ENCODE measurements at places on chromosomes 12 and 14. TPM values are rescaled to one million over a fixed set of nuclear protein-coding genes. Genes with fewer than 3 reads are reported as not detected.

DNA sequence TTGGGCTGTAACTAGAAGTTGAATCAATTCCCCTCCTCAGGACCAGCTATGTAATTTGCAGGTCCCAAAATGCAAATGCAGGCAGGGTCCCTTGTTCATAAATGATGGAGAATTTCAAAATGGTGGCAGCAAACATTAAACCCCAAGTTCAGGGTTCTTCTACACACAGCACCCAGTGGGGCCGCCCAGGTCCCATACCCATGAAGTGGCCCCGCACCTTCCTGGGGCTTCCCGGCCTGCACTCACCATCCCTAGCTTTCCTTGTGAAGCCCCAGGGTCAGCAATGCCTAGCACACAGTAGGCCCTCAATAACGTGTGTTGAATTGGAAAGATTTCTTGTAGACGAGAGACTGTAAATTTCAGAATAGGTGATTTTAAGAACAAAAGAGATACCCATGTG lies 76.0 kb downstream of the NTF3 start:
- peak; percentile 14 for DNase-seq

Gene NELL2
- not detected for total RNA-seq

GRCh38 chr14:53528185-53528671 lies 375.1 kb upstream of the DDHD1 start:
- DNase-seq = no peak

Gene RNF34
- total RNA-seq = 63.2 TPM

- DNase-seq = peak; percentile 94
Measured at GRCh38 chr12:46916796-46917419, 91.1 kb upstream of the SLC38A4 start.

Data from SJSA1 (cell line).